ENCODE measurements at places on chromosomes 3 and 15.
A peak's percentile ranks its signal among the peaks of the same experiment; 100 is the strongest.

DNA sequence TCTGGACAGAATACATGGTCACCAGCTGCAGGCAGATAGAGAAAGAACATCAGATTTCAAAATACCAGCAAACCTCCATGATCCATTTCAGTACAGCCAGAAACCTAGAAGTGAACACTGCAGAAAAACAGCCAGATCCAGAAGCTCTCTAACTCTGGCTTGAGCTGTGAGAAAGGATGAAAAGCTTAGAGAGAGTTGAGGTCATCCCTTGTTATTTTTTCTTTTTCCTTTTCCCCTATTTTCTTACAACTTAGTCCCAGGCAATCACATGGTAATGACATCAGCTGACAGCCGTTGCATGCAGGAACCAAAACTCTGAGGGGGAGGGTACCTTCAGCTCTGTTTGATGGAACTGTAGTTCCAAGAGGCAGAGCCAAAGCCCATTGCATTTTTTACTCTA, 113.2 kb downstream of the TCF12 start:
- DNase-seq: no peak

DNA sequence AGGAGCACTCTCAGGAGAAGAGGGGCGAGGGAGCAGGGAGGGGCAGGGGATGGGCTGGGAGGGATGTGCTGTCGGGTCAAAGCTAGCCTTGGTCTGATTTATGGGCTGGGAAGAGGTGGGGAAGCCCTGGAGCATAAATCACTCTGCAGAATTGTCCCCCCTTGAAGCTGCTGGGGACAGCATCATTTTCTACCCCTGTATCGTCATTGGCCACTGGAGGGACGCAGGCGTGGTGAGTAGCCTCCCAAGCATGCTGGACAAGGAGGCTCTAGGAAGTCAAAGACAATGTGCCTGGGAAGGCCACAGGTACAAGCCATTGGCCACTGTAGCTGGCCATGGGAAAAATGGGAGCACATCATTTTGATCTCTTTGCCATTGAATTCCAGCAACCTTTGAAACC, 175.5 kb upstream of the CTDSPL start:
- DNase-seq: no peak

GRCh38 chr15:69038508-69038907, 24.0 kb downstream of the NOX5 start:
- no peak for DNase-seq

GRCh38 chr15:84657748-84658079, 285 bp downstream of the NMB start:
- DNase-seq: no peak

- DNase-seq: no peak
These were observed 229.2 kb upstream of the LRTM1 start for GRCh38 chr3:55156851-55157650.

GRCh38 chr3:176352716-176353334, 844.5 kb downstream of the TBL1XR1 start:
- no peak for DNase-seq

- DNase-seq: no peak
These were observed 13.0 kb downstream of the MITF start for GRCh38 chr3:69752241-69752640.

DNA sequence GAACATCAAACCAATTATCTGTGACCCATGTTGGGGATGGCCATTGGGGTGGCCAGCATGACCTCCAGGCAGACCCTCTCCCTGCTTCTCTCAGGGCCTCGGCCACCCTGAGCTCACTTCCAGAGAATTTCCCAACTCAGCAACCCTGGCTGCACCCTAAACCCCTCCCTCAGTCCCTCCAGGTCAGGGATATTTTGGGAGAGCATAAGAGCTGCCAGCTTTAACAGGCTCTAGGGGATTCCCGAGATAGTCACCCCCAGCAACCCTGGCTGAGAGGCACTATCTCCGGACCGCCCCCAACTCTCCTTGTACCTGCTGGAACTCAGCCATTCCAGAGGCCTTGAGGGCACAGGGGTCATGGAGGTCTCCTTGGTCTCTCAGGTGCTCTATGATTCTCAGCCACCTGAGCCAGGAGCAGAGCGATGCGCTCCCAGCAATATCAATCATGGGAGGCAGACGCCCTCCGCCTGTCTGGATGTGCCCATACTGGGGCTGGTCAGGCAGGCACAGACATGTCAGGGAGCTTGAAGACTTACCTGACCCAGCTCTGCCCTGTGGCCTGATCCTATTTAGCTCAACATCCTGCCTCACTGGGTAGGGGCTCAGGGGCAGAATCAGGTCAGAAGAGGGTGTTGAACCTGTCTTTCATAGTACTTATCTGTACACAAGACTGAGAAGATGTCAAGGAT, 34.9 kb upstream of the CILP start:
- DNase-seq: no peak

GRCh38 chr3:45762647-45763302, 33.6 kb downstream of the SLC6A20 start:
- DNase-seq: no peak

DNA sequence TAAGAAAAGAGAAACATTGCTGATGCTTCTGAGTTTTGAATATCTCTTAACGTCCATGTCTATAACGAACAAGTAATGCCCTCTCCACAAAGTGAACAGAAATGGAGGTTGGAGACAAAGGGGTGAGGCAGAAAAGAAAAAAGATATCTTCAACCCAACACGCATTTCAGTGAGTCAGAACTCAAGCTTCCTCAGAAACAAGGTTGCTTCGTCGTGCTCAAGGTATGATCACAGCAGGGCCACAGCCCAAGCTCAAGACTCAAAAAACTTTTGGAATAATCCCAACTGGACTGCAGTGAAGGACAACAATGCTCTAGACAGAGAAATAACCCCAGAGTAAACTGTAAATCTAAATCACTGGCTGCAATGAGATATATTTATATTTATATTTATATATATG, 18.9 kb downstream of the WNT5A start:
- DNase-seq: no peak

DNA sequence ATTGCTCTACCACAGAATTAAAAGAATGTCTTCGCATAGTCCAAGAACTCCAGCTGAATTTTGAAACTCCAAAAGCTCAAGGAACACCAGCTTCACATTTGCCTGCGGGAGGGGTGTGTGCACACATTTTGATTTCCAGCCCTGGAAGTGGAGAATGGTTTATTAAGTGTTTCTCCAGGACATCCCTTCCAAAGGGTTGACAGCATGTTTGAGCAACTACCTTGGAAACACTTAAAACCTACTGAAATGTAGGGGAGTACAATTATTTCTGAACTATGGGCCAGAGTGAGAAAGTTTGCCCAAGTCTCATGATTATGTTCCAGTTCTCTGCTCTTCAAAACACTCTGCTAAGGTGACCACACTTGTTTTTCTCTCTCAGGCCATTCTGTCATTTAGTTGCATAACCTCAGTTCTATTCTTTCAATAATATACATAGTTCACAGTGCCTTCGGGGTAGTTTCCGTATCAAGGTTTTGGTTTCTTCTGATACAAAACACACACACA, 7.9 kb downstream of the ACP3 start:
- DNase-seq: no peak

GRCh38 chr15:95988574-95988887, 342.0 kb upstream of the NR2F2 start:
- DNase-seq: no peak

- no peak for DNase-seq
These were observed 3.7 kb downstream of the ATG7 start for GRCh38 chr3:11275926-11276325.

DNA sequence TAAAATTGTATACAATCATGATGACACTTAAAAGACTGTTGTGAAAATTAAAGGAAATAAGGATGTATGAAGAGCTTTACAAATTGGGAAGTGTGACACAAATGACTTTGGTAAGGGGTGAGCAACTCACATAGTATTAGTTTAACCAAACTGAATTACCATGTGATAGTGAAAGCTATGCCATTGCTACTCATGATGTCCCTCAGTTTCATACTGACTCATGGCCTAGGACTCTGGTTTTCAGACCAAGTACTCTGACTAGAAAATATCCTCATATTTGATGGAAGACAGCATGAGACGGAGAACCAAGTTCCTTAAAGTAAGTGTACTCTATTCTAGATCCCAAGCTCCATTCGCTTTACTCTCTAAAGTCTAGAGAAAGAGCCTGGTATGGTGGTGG, 203.2 kb upstream of the ICE2 start:
- DNase-seq: no peak

DNA sequence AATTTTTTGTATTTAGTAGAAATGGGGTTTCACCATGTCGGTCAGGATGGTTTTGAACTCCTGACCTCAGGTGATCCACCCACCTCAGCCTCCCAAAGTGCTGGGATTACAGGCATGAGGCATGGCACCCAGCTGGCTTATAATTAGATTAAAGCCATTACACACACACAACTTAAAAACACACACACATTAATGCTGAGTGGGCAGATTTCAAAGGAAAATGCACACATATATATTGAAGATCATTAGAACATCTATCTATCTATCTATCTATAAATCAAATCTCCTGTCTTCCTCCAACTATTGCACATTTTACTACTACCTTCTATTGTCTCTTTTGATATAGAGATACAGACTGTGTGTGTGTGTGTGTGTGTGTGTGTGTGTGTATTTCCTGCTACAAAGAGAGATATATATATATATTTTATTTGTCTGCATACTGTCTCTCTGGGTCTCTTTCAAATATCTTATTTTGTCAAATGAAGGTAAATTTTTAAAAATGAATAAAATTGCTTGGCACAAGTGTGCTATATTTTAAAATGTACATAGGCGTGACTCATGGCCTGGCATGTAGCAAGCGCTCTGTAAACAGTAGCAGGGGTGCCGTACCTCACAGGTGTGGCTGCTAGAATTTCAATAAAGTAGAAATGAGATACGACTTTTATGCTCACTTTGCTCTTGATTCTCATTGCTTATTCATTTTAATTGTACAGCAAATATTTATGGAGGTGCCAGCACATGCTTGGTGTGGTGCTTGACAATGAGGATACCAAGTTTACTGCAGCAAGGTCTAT, 655.8 kb downstream of the AGBL1 start:
- no peak for DNase-seq

GRCh38 chr15:66894363-66894762, 171.0 kb upstream of the SMAD3 start:
- DNase-seq: no peak

DNA sequence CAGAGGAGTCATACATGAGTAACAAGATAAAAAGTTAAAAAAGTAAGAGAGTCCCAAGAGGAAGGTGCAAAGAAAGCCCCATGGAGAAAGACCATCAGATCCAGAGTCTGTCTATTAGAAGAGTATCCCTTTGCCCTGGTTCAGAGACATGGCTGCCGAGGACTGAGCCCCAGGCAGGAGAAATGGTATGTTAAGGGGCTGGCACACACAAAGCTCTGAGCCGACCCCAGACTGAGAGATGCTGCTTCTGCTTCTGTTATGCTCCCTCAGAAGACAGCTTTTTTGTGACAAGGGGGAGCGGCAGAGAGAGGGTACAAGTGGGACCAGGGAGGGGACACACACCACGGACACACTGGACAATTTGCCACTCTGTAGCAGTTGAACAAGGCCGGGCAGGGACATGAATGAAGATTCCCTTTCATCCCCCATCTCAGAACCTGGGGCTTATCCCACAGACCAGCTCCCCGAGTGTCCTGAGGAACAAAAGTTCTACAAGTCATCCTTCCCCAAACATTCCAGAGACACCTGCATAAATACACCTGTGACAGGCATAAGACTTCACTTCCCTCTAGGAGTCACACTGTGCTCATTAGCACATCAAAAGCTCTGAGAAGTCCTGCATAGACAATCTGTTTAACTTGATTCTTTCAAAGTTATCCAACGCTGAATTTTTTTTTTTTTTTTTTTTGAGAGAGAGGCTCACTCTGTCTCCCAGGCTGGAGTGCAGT, 161.6 kb upstream of the WNT5A start:
- DNase-seq: peak; percentile 85

DNA sequence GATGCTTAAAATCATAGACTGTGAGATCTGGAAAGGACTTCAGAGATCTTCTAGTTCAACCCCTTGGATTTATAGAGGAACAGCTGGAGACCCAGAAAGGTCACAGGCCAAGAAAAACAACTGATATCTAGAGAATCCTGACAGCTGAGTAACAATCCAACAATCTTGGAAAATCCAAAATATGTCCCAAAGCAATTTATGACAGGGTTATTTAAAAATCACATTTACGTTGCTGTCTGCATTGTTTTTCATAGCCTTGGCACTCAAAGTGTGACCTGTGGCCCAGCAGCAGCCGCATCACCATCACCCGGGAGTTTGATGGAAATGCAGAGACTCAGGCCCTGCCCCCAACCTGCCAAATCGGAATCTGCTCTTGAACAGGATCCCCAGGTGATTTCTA, 78.8 kb downstream of the FBN1 start:
- no peak for DNase-seq

DNA sequence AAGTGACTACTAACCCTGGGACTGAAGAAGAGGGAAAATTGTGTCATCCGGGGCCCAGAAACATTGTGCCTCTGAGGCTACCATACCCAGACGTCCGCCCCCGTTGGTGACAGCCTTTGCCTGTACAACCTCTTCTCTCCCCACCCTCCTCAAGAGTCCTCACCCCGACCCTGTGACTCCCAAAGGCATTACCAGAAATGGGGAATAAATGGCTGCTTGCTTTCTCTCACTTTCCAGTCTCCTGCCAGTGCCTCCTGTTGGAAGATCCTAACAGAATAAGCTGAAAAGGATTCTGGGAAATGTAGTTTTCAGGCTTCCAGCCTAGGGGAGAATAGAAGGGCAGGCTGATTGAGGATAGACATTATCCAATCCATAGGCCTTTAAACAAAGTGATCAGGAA, 30.8 kb upstream of the SLC25A36 start:
- peak; percentile 20 for DNase-seq

DNA sequence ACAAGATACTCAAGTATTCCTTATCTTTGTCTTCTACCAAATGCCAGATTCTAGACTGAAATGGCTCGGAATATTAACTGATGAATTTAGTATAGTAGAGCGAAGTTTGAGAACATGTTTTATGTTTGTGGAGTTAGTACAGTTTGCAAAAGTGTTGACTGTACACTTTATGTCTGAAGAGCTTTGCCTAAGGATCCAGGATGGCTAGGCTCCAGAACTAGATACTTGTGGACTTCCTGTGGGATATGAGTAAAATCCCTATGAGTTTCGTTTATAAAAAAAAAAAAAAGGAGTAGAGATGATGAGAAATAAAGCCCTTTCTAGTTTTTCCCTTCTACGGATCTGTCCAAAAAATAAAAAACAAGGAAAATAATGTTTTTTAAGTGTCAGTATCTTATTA, 96.7 kb downstream of the TP63 start:
- DNase-seq: no peak

- DNase-seq: no peak
These were observed 229.9 kb downstream of the THRB start for GRCh38 chr3:24264748-24265158.

DNA sequence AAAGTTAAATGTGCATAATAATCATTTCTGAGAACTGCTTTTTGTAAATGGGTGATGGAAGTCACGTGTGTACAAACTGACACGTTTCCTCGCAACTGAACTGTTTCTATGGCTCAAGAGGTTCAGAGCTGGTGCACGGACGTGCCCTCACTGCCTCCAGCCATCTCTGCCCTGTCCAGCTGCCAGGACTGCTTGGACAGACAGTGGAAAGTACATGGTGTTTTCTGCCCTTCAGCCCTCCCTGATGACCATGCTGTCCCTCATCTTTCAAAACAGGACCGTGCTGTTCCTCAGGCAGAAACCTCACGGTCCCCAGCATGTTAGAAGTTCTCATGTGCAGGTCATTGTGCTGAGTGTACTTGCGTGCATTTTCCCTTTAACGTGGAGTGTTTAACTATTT, 38.7 kb downstream of the GJD2 start:
- DNase-seq: no peak

GRCh38 chr3:178056868-178057267, 479.4 kb upstream of the KCNMB2 start:
- no peak for DNase-seq
